Left colon (tissue), 2 donors: ENCODE measurements at places on chromosomes 1 and 21. TPM values are rescaled to one million over a fixed set of nuclear protein-coding genes. Genes with fewer than 3 reads are reported as not detected.

The OR10Z1 gene
- not detected for total RNA-seq

The USH2A gene
- total RNA-seq = under 0.01 TPM

The INKA2 gene
- total RNA-seq = 3.2 TPM

The COL11A1 gene
- 0.34 TPM for total RNA-seq

- DNase-seq = no peak
Measured at GRCh38 chr1:78722947-78723346, 73.3 kb downstream of the IFI44 start.

DNA sequence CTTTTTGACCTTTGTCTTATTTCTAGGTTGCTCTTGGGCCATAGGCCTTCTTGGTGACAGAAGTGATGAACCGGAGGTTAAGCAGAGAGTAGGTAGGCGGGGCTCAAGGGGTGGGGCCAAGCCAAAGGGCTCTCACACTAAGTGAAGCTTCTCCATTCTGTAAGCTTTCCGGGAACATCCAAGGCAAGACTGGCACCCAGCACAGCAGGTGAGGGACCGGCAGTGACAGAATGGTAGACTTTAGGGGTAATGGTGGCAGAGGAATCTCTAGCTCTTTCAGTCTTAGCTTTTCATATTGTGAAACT, at the start of gene TNFAIP8L2:
Gene TNFAIP8L2 (plus strand): TSS at position 135 of the 305 bp plus-strand sequence. CDS start 2,049 bp downstream, outside the sequence.
- peak; percentile 86 for DNase-seq

DNA sequence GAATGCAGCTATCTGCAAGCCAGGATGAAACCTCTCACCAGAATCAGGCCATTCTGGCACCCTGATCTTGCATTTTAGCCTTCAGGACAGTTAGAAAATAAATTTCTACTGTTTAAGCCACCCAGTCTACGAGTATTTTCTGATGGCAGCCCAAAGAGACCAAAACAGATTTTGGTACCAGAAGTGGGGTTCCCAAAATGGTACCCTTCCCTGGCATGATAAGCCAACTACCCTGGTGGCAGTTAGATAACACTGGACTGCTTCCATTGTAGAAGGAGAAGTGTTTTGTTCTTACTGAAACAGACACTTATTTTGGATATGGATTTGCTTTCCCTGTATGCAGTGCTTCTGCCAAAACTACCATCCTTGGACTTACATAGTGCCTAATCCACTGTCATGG, 115.0 kb downstream of the CSMD2 start:
- no peak for DNase-seq

DNA sequence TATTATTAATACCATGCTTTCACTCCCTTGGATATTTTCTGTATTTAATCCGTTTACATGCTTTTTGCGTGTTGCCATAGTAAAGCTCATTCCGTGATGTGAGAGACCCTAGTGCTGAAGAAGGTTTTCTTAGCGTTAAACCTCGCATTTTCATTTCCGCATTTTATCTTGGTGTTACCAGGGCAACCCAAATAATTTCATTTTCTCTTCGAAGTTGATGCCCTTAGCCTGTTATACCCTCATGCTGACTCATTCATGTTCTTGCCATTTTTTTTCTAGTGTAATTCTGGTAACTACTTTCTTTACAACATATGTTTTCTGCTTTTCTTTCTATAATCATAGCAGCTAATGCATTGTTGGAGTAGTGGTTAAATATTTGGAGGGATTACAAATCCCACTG, 37.2 kb downstream of the LRRC8C start:
- DNase-seq = no peak

DNA sequence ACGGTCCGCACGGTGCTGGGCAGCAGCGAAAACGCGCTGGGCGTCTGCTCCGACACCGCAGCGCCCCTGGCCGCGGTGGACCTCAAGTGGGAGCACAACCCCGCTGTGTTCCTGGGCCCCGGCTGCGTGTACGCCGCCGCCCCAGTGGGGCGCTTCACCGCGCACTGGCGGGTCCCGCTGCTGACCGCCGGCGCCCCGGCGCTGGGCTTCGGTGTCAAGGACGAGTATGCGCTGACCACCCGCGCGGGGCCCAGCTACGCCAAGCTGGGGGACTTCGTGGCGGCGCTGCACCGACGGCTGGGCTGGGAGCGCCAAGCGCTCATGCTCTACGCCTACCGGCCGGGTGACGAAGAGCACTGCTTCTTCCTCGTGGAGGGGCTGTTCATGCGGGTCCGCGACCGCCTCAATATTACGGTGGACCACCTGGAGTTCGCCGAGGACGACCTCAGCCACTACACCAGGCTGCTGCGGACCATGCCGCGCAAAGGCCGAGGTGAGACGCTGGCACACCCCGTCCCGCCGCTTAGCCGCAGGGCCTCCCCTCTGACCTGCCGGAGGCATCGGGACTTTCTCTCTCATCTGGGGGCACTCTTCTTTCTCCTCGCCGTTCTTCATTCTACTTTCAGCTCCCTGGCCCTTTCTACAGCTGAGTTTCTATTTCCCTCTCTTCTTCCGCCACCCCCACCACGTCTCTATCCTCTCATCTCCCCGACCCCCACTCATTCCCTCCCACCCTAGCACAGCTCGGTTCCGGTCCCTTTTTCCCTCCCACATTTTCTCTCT, 1.0 kb downstream of the NPR1 start:
- DNase-seq = no peak

DNA sequence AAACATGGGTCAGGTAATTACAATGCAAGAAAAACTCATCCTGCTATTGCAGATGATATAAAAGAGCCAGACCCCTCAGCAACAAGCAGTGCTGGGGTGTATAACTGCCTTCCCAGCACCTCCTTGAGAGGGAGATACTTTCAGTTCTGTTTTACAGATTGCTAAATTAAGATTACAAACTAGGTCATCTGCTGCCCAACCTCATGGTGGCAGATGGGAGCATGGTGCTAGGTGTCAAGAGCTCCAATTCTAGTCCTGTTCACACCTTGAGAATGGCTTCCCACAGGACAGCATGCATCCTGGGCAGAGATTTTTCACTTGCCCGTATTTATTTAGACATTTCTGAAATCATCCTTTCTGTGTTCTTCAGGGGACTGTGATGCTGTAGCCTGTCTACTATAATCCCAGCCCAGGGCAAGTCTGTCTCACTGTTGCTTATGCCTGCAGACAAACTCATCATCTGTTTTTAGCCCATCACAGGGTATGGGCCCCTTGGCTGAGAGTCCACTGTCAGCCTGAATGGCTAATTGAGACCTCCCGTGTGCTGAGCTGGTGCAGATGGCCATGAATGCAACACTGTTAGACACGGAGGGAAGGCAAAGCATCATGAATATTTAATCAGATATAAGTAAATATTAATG, 40.2 kb upstream of the PBX1 start:
- DNase-seq = no peak

DNA sequence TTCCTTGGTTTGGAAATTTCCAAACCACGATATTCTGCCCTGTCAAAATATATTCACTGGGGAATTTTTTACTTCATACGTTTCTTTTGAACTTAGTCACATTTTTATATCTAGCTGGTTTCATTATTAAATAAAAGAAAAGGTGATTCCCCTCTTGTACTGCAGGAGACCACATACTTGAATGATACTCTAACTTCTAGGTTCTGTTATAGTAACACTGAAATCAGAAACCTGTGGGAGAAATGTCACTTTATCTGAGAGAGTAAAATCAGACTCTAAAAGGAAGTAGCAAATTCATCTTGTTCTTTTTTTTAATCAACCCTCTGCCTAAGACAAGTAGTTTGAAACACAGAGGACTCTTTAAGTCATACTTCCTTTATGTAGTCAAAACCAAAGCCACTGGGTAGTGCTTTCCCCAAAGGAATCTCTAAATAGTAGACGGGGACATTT, 34.4 kb downstream of the MRPL39 start:
- no peak for DNase-seq
